A549 treated with Mapracorat at 1 μM for 4 hours (cell line): ENCODE measurements at places on chromosomes 6 and 20. TPM values are rescaled to one million over a fixed set of nuclear protein-coding genes. Genes with fewer than 3 reads are reported as not detected.

TREM1 gene
- total RNA-seq: 0.13 to 0.50 TPM (median 0.24 TPM) in 5 replicates

RIPOR2 gene
- 0.35 to 0.66 TPM (median 0.48 TPM) in 5 replicates for total RNA-seq

PRSS16 gene
- 2.8 to 3.5 TPM (median 2.9 TPM) in 5 replicates for total RNA-seq

CST4 gene
- total RNA-seq: not detected in 5 replicates

PHF1 gene
- 13.8 to 18.4 TPM (median 14.6 TPM) in 5 replicates for total RNA-seq

WFDC10B gene
- not detected in 5 replicates for total RNA-seq

MPIG6B gene
- total RNA-seq: not detected in 5 replicates

CCR6 gene
- 0.06 to 0.16 TPM (median 0.09 TPM) in 3 of 5 replicates, not detected in the others for total RNA-seq

PRR18 gene
- 0.06 to 0.39 TPM (median 0.18 TPM) in 4 of 5 replicates, not detected in the other for total RNA-seq

REV3L gene
- 5.8 to 8.6 TPM (median 6.8 TPM) in 5 replicates for total RNA-seq

RNF182 gene
- 3.2 to 3.6 TPM (median 3.4 TPM) in 5 replicates for total RNA-seq

TRIM27 gene
- total RNA-seq: 38.6 to 45.5 TPM (median 43.7 TPM) in 5 replicates

ENPP3 gene
- not detected in 5 replicates for total RNA-seq

APCDD1L gene
- total RNA-seq: 0.05 to 0.08 TPM (median 0.07 TPM) in 3 of 5 replicates, not detected in the others

CASP8AP2 gene
- 4.8 to 7.8 TPM (median 6.8 TPM) in 5 replicates for total RNA-seq

ADGRF5 gene
- not detected in 5 replicates for total RNA-seq

CCN6 gene
- not detected in 5 replicates for total RNA-seq

FAXC gene
- total RNA-seq: 5.9 to 8.9 TPM (median 6.6 TPM) in 5 replicates

BHLHE23 gene
- not detected in 5 replicates for total RNA-seq

SIRPB2 gene
- total RNA-seq: 0.15 TPM in 1 of 5 replicates, not detected in the others

CDK5RAP1 gene
- 30.3 to 32.6 TPM (median 31.6 TPM) in 5 replicates for total RNA-seq

NUP43 gene
- total RNA-seq: 12.3 to 15.6 TPM (median 14.4 TPM) in 5 replicates
